ENCODE measurements at places on chromosomes 16 and 17.

- no peak for DNase-seq
These were observed 467.3 kb downstream of the KCNJ2 start for GRCh38 chr17:70636517-70637133.

DNA sequence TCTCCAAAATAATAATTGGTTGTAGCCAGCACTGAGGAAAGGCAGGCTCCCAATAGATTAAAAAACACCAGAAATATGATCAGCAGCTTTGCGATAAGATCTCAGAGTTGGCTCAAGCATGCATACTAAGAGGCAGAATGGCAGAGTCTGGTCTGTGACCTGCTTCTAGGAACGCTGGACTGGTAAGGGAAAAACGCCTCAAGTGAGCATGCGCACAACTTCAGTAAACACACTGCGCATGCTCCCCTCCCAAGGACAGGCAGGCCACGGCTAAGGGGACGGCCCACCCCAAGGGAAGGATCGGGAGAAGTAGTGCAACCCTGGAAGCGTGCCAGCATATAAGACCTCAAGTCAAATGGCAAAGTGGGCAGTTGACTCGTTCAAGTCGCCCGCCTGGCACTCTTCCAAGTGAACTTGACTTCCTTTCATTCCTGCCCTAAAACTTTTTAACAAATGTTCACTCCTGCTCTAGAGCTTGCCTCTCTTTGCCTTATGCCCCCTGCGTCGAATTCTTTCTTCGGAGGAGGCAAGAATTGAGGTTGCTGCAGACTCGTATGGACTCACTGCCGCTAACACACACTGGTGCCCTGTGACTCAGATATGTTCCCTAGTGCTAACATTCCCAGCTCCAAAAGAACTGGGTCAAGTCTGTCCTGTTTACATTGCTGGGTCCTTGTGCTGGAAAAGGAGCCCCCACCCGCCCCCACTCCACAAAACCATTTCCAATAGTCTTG, 22.4 kb upstream of the PRM1 start:
- DNase-seq = no peak

DNA sequence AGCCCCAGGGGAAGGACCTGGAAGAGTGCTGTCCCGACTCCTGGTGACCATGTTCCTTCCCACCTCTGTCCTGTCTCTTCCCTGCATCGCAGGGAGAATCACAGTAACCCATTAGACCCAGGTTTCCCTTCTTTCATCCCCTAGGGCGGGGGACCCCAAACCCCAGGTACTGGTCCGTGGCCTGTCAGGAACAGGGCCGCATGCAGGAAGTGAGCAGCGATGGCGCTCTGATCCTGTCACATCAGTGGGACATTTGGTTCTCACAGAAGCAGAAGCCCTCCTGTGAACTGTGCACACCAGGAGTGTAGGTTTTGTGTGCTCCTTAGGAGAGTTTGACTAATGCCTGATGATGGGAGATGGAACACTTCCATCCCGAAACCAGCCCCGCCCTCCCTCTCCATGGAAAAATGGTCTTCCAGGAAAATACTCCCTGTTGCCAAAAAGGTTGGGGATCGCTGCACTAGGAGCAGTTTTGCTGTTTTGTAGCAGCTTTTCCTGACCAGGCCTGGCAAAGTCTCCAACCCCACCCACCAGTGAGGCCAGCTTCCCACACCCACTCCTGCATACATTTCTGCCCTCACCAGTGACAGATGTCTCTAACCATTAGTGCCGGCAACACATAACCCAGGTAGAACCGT, 10.5 kb downstream of the MNT start:
- DNase-seq = no peak

- no peak for DNase-seq
These were observed 1.2 kb upstream of the LIG3 start for GRCh38 chr17:34979153-34979552.

GRCh38 chr17:77359236-77359635, 218.5 kb downstream of the SEC14L1 start:
- DNase-seq = no peak

DNA sequence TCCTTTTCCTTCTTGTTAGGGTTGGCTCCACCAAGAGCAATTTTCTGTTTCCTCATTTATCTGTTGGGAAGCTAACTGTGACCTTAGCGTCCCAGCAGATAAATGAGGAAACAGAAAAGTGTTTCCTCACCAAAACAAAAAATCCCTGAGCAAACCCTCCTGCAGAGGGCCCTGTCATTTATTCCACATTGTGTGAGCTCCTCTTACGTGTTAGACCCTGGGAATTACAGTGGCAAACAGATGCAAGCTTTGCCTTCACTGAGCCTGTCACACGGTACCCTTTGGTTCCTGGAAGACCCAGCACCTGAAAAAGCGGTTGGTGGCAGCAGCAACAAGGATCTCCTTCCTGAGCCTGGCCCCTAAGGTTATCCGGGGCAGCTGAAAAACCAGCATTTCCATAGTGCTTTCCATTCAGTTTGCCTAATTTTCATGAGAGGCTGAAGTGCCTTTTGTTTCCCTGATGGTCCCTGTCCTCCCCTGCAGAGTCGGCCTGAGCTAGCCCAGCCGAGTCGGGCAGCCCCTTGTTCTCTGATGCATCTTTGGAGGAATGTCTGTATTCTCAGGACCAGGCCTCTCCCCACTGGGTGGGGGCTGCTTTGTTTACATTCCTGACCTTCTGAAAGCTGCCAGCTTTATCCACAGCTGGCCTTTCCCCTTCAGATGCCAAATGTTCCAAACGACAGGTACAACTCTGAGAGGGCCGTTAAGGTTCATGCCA, 34.7 kb downstream of the YPEL2 start:
- no peak for DNase-seq

- DNase-seq = no peak
These were observed 38.9 kb upstream of the RPL38 start for GRCh38 chr17:74164446-74165045.

GRCh38 chr17:72765368-72766153, 326.9 kb downstream of the SLC39A11 start:
- DNase-seq = no peak

GRCh38 chr16:69270395-69270794, 40.8 kb upstream of the VPS4A start:
- no peak for DNase-seq
